Stimulated activated naive CD4-positive, alpha-beta T cell (primary cell): ENCODE measurements at places on chromosomes 16 and 17.

DNA sequence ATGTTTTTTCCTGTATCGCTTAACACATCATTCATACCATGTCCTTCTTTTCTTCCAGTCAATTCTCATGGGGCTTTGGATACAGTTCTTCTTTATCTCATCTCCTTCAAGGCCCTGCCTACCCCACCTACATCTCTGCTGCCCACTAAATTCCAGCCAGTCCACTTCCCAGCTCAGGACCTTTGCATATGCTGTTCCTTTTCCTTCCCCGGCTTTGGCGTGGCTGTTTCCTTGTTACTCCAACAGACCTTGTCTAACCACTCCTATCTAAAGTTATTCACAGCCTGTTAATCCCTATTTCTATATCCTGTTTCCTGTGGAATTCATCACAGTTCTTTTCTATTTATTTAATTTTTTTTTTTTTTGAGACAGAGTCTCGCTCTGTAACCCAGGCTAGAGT is 6.6 kb upstream of the STAT3 start:
- no peak for DNase-seq

GRCh38 chr17:44220213-44221083 is 973 bp upstream of the UBTF start:
- peak; percentile 67 for DNase-seq

GRCh38 chr17:8918807-8919465 is 46.6 kb downstream of the PIK3R5 start:
- no peak for DNase-seq

- DNase-seq = no peak
These were observed 98.0 kb downstream of the TBC1D16 start for GRCh38 chr17:79937391-79938335.

DNA sequence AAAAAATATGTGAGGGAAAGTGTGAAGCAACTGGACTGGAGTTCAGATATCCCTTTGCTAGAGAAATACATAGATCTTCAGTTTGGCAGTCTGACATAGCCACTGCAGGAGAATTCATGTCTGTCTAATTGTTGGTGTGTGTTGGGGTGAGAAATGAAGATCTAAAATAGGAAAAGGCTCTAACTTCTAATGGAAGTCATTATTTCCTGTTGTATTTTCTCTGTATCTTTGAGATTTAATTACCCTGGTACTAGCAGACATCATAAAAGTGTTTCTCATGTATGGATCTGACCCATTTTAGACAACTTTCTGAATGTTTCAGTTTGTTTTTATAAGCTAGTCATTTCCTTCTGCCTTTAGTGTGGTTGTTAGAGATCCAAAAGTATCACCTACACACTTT is 128.3 kb downstream of the NLK start:
- no peak for DNase-seq

- DNase-seq = no peak
These were observed 6.0 kb upstream of the MRPL38 start for GRCh38 chr17:75910699-75911098.

DNA sequence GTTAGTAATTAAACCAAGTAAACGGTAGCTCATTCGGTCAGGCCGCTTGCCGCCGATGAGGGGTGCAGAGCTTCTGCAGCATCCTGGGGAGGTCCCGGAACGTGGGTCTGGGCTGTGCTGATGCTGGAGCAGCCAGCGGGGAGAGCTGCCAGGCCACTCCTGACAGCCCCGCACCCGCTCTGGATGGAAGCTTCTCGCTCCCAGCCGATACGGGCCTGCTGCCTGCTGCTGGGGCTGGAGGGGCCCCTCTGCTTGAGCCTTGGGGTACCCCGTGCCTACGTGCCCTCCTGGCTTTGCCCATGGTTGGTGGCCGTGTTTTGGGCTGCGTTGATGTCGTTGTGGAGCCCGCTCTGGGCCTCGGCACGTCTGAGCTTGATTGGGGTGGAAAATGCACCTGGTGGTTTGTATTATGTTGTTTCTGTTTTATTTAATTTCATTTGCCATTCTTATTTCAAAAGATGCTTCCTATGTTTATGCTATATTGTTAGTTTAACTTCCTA is 41.6 kb upstream of the ZNF750 start:
- no peak for DNase-seq

- DNase-seq = no peak
These were observed 2.0 kb upstream of the GSE1 start for GRCh38 chr16:85611194-85611443.
